ENCODE measurements at places on chromosomes 4 and X.

DNA sequence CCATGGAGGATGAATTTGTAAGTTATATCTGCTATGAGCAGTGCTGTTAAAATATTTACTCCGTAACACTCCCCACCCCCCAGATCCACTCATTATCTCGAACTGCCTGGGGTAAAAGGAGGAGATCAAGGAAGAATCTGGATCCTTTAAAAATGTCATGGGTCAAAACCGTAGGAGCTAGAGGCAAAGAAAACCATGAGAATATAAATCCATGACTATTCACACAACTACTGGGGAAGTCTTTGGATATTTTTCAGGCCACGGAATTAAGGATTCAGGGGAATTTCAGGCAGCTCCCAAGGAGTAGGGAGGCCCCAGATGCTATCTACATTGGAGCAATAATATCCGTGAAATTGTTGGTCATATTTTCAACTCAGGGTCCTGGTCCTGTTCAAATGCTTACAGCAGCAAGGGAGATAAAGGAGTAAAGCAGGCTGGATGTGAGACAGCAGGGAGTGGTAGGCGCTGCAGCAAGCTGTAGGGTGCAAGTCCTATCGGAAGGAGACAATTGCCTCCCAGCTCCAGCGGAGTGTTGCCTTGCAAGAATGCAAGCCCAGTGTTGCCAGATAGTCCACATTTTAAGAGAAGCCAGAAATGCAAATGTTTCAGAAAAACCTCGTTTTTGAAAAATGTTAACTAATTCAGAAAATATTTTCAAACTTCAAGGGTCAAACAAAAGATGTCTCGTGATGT, 116.2 kb upstream of the KIT start:
- DNase-seq, result no peak

DNA sequence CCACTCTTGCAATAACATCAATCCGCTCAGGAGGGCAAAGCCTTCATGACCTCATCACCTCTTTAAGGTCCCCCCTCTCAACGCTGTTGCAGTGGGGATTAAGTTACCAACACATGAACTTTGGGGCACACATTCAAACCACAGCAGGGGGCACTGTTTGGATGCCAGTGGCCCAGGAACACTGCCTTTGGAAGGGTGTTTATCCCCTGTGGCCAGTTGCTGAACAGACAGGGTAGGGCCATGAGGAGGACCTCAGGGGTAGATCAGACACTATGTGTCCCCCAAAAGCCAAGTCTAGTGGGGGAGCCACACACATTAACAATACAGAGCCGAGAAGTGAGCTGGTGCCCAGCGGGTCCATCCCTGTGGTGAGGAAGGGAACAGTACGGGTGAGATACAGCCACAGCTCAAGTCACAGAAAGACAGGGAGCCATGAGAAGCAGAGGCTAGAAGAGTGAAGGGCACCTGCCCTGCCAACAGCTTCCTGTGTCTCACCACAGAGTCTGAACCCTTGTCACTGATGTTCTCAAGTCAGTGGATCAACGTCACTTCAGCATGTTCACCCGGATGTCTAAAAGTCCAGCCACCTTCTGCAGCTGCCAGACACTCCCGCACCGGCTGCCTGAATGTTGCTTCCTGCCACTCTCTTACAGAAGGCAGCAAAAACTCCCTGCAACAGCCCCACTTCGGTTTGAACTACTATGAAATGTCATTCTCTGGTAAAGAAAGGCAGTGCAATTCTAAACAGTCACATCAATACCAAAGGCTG, 19.9 kb upstream of the MXD4 start:
- DNase-seq, result no peak

GRCh38 chr4:47882228-47882627, 32.2 kb downstream of the NFXL1 start:
- DNase-seq, result no peak

GRCh38 chr4:178026999-178027398, 584.8 kb upstream of the AGA start:
- DNase-seq, result no peak

- DNase-seq, result no peak
Measured at GRCh38 chr4:85788604-85789003, 313.7 kb downstream of the ARHGAP24 start.

All from fibroblast of the conjunctiva (primary cell).